Panc1 (cell line): ENCODE measurements at places on chromosomes 11 and 22.

DNA sequence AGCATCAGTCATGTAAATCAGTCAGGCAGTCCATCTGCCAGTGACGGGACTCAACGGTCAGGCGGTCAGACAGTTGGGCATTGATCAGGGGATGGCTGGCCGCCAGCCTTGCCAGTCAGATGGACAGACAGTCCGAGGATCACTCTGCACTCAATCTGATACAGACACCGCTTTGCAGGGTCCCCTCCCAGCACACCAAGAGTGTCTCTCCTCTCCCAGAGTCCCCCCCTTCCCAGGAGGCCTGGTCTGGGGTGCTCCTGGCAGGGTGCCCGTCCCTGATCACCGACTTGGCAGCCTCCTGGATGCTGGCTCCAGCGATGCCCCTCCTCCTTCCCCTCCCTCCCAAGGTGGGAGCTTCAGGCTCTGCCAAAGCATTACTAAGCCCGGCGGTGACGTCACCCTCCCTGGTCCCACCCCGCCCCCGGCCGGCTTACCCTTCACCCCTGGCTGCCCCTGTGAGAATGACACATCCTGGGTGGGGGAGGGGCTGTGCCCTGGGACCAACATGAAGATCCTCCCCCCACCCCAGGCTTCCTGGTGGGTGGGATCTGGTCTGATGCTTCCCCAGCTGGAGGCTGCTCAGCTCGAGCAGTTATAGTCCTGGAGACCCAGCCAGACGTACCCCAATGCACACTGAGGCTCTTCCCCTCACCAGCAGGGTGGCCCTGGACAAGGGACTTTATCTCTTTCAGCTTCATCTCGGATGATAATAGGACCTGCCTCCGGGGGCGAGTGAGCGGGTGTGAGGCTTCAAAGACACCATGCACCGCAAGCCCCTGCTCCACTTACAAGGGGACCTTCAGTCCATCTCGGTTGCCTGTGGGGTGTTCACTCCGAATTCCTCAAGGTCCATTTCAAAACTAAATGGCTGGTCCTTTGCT, 69.2 kb downstream of the CD82 start:
- no peak for DNase-seq

GRCh38 chr11:56898856-56899255, 89.9 kb upstream of the OR5AK2 start:
- no peak for DNase-seq

GRCh38 chr11:130776061-130776419, 140.2 kb downstream of the SNX19 start:
- DNase-seq: no peak

DNA sequence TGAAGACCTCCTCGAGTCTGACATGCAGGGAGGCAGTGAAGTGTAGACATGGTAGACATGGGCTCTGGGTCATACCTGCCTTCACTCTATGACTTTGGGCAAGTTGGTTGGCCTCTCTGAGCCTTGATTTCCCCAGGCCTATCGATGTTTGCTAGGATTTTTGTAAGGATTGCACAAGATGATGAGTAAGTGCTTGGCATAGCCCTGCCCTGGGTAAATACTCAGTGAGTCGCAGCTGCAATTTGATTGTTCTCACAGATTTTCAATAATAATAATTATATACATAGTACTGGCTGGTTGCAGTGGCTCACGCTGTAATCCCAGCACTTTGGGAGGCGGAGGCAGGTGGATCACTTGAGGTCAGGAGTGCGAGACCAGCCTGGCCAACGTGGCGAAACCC, 18.1 kb downstream of the MCM5 start:
- no peak for DNase-seq

DNA sequence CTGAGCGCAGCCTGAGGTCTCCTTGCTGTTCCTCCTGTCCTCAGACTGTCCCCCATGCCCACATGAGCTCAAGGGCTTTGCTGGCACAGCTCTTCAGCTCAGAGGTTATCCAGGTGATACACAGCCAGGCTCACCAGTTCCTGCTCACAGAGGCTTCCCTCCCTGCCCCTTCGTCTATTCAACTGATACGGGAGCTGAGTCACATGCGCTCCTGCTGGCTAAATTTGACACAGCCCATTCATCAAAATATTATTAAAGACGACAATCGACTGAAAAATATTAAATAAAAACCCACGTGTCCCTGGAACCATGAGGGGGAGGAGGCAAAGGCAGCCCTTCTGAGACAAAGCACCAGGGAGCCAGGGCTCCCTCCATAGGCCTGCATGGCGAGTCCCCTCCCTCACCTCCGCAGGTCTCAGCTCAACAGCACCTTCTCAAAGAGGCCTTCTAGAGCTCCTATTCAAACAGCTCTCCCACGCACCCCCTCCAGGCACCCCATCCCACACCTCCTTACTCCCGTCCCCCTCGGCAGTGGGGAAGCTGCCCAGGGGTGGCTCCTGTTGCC, 40.5 kb downstream of the DUSP8 start:
- DNase-seq: no peak

DNA sequence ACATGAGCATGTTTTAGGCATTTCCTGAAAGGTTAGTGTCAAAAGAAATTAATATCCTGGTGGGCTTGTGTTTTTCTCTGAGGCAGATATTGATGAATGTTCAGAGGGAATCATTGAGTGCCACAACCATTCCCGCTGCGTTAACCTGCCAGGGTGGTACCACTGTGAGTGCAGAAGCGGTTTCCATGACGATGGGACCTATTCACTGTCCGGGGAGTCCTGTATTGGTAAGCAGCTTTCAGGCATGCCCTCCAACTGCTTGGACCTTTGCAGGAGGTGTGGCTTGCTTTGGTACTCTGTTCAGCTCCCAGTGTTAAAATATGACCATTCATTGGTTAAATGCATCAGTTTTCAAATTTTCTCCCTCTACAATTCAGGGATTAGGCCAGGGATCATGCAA, 658.6 kb upstream of the ANO5 start:
- no peak for DNase-seq

GRCh38 chr22:21714059-21714770, 21.4 kb downstream of the YPEL1 start:
- no peak for DNase-seq

DNA sequence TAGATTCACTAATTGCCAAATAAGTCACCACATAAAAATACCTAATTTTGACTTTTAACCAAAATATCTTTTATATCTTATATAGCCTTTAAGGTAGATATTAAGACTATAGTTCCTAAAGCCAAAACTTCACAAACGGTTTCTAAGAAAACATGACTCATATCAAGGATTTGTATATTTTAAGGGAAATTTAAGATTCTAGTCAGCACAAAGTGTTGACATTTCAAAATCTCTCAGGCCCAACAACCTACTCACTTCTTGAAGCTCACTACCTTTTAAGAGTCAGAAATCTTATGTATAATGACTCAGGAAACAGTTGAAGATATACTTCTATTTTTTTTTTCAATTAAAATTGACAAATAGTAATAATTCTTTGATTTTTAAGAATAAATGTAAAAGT, 221.9 kb downstream of the SBF2 start:
- no peak for DNase-seq

- DNase-seq: no peak
Measured at GRCh38 chr11:109994907-109995306, 98.3 kb upstream of the ZC3H12C start.

- no peak for DNase-seq
Measured at GRCh38 chr11:14350215-14350614, 8.8 kb downstream of the RRAS2 start.

GRCh38 chr22:42162728-42163489, 32.3 kb upstream of the CYP2D6 start:
- DNase-seq: no peak

DNA sequence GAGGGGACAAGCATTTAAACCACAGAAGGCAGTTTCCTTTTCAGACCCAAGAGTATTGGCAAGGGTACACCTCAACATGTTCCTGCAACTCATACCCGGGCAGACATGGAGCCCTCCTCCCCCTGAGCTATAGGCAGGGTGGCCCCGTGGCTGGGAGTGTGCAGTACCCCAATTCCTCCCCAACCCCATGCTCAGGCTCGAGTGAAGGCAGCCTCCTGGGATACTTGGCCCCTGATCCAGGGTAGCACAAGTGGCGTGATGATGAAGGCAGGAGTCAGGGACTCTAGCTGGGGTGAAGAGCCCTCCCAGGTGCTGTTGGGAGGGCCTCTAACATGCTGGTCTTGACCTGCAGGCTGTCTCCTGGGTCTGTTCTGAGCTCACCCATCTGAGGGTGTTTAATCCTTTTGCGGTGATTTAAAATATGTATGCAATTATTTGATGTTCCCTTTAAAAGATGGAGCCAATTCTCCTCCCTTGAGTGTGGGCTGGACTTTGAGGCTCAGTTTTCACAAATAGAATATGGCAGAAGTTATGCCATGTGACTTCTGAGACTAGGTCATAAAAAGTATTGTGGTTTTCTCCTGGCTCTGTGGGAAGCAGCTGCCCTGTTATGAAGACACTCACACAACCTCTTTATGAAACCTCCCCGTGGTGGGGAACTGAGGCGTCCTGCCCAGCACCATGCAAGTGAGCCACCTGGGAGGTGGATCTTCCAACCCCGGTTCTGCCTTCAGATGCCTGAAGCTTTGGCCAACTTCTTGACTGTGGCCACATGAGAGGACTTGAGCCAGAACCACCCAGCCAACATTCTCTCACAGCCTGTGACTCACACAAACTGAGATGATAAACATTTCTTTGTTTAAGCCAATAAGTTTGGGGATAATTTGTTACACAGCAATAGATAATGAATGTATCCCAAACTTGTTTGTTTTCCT, 54.7 kb upstream of the NECTIN1 start:
- DNase-seq: no peak

DNA sequence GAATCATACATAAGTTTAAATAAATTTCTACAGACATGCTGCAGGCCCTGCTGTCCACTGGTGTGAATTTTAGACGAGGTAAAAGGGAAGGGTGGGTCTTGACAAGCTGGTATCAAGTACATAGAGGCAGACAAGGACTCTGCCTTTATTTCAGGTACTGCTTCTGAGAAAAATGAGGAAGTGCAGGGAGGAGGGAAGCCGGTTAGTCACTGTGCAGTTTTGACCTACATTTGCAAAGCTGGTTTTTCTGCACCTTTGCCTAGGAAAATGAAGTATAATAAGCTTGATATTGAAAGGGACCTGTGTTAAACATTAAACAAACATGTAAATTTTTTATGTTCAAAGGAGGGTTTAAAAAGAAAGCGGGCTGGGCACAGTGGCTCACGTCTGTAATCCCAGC, 24.6 kb downstream of the TMEM45B start:
- DNase-seq: no peak

GRCh38 chr11:112292785-112293407, 32.2 kb upstream of the PLET1 start:
- no peak for DNase-seq

- no peak for DNase-seq
Measured at GRCh38 chr11:123325533-123325932, 104.5 kb upstream of the GRAMD1B start.

- no peak for DNase-seq
Measured at GRCh38 chr22:17112491-17113042, 8.6 kb downstream of the TMEM121B start.

GRCh38 chr11:106988151-106989077, 29.9 kb downstream of the GUCY1A2 start:
- DNase-seq: no peak

- DNase-seq: peak; percentile 82
Measured at GRCh38 chr11:75022759-75023396, 34.1 kb downstream of the NEU3 start.

DNA sequence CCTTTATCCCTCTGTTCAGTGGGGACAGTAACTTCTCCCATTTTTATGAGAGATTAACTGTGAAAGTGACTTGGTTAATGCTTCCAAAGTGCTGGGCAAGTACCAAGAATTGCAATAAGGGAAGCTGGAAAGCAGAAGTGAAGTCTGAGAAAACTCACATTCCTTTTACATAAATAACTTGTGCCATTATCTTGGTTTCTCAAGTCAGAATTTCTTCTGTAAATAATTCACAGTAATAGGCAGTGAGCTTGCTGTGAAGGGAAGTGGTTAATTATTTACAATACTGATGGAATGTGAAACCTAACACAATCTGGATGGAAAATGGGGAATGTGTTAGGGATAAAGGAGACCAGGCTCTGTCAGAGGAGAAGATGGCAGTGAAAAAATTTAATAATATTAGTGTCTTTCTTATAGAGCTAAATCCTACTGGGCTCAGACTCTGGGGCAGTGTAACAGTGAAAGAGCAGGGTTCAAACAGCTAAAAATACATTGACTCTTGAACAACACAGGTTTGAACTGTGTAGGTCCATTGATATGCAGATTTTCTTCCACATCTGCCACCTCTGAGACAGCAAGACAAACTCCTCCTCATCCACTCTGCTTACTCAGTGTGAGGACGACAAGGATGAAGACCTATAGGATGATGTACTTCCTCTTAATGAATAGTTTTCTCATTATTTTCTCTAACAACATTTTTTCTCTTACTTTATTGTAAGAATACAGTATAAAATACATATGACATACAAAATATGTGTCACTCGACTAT, 251.5 kb upstream of the ISX start:
- no peak for DNase-seq

DNA sequence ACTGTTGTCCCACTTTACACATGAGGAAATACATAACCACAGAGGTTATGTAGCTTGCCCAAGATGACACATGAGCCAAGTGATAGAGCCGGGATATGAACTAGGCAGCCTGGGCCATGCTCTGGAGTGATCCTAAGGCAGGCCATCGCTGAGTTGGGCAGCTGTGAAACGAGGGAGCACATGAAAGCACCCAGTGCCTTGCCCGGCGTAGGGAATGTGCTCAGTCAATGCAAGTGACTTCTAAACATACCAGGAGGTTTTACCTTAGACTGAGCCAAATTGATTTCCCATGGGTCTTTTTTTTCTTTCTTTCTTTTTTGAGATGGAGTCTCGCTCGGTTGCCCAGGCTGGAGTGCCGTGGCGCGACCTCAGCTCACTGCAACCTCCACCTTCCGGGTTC, 10.5 kb downstream of the GRIK4 start:
- DNase-seq: no peak

- DNase-seq: no peak
Measured at GRCh38 chr22:42758931-42759629, 38.4 kb upstream of the A4GALT start.

GRCh38 chr11:102234779-102235439, 82.4 kb upstream of the BIRC3 start:
- DNase-seq: no peak

GRCh38 chr22:46508491-46508999, 28.9 kb downstream of the CELSR1 start:
- no peak for DNase-seq

GRCh38 chr11:59666969-59667368, 1.9 kb downstream of the PATL1 start:
- no peak for DNase-seq

- no peak for DNase-seq
Measured at GRCh38 chr11:80846442-80846841, 1405.6 kb upstream of the TENM4 start.
